ENCODE measurements at places on chromosomes 11 and 22.

- DNase-seq: no peak
Measured at GRCh38 chr11:62954478-62954877, 30.3 kb downstream of the SLC22A6 start.

GRCh38 chr11:122902951-122903350 lies 20.4 kb downstream of the JHY start:
- DNase-seq: no peak

GRCh38 chr11:16363706-16364105 lies 7.4 kb upstream of the SOX6 start:
- no peak for DNase-seq

DNA sequence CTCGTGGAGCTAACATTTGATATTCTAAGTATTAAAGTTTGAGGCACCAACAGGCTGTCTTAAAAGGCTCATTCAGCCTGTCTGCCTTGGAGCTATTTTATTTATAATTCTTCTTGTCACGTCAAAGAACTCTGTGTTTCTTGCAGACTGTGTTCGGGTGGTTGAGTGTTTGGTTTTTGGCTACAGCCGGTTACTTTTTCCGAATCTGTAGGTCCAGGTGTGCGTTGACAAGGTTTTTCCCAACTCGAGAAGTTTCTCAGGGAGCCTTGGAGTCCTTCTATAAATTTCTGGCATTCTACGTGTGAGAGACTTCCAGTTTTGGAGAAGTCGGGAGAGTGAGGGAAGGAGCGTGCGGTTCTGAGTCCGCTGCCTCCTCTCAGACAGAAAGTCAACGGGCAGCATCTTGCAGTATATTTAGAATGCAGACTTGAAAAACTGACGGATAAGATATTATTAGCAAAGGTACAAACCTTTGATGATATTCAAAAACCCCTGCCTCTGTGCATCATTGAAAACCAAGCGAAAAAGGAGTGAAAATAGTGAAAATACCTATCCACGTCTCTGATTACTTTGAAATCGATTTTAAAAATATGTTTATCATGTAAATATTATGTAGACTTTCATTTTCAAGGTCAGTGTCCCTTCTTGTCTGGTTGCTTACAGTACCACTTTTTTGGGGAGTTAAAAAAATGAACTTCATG lies 85.2 kb upstream of the PPARA start:
- no peak for DNase-seq

GRCh38 chr11:72010529-72011233 lies 12.0 kb downstream of the IL18BP start:
- no peak for DNase-seq

DNA sequence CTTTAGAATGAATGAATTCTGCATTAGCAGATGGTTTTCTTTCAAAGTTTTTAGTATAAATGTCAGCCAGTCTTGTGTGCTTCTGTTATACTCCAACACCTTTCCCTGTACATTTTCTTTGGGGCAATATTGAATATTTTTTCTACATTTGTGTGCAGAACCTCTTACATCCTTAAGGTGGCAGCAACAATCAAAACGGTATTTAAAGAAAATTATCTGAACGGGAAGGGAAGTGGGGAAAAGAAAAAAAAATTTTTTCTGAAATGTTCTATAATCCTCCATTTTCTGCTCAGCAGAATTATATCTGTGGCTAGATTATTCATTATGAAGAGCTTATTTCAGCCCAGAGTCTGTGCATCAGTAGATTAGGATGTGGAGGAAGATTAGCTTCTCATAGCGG lies 347.3 kb upstream of the RAG2 start:
- no peak for DNase-seq

DNA sequence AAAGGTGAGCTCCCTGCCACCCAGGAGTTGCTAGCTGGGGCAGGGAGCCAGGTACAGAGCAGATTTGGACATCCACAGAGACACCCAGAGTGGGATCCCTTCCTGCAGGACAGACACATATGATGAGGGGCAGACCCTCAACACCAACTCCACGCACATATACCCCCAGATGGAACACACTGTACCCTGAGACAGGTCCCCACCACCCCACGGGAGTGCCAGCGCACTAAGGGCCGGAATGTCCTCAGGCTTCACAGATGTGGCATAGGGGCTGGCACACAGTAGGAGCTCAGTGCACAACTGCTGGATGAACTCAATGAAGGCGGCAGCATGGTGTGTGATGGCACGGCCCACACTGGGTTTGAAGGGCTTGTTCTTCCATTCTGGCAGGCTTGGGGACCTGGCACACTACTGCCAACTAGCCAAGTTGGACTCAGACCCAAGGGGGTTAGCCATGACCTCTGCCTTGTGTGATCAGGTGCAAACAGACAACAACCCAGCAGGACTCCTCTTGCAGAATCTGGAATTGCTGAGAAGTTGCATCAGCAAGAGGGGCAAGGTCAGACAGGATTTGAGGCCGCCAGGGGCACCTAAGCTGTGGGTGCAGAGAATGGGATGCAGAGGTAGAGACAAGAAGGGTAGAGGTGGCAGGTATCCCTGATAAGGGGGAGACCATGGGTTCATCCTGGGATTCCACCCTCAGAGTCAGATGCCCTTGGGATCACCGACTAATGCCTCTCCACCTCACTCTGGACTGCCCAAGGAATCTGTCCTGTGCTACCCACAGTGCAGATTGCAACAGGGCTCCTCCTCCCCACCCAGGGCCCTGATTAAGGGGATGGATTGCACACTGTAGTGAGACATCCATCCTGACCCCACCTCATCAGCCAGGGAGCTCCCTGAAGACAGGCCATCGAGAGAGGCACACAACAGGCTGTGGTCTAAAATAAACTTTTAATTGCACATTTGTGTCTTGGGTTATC lies 2.4 kb downstream of the C22orf15 start:
- no peak for DNase-seq

- DNase-seq: no peak
Measured at GRCh38 chr11:135073381-135073780, 661.3 kb upstream of the B3GAT1 start.
